A549 treated with Mapracorat at 1 μM for 4 hours (cell line): ENCODE measurements at places on chromosomes 11 and 22. TPM values are rescaled to one million over a fixed set of nuclear protein-coding genes. Genes with fewer than 3 reads are reported as not detected.

The PKDREJ gene
- not detected in 5 replicates for total RNA-seq

The SNRPD3 gene
- total RNA-seq: 133 to 266 TPM (median 142 TPM) in 5 replicates

The GLYAT gene
- total RNA-seq: not detected in 5 replicates

The TMEM191B gene
- 0.75 to 2.3 TPM (median 1.3 TPM) in 5 replicates for total RNA-seq

The CTSW gene
- 0.11 TPM in 1 of 5 replicates, not detected in the others for total RNA-seq

The ABCC8 gene
- 5.7 to 9.5 TPM (median 7.6 TPM) in 5 replicates for total RNA-seq

The NUP160 gene
- 25.3 to 31.1 TPM (median 28.7 TPM) in 5 replicates for total RNA-seq
